A549 treated with AZD2906 at 1 μM for 4 hours (cell line): ENCODE measurements at places on chromosomes 2 and 18. TPM values are rescaled to one million over a fixed set of nuclear protein-coding genes. Genes with fewer than 3 reads are reported as not detected.

Gene NOTO
- total RNA-seq = 0.02 to 0.03 TPM in 2 of 5 replicates, not detected in the others

Gene ABCG5
- total RNA-seq = not detected in 5 replicates

Gene SLC9A4
- not detected in 5 replicates for total RNA-seq

Gene MAP3K20
- 22.6 to 33.3 TPM (median 27.5 TPM) in 5 replicates for total RNA-seq

Gene FANCL
- 21.9 to 26.4 TPM (median 24.5 TPM) in 5 replicates for total RNA-seq

Gene SNED1
- total RNA-seq = 0.53 to 1.5 TPM (median 1.1 TPM) in 5 replicates

Gene SH2D6
- 0.60 to 0.96 TPM (median 0.80 TPM) in 5 replicates for total RNA-seq

Gene LRP2
- 0.01 to 0.14 TPM (median 0.07 TPM) in 3 of 5 replicates, not detected in the others for total RNA-seq

Gene FN1
- total RNA-seq = 179 to 290 TPM (median 198 TPM) in 5 replicates

Gene TACR1
- 0.02 to 0.13 TPM (median 0.05 TPM) in 5 replicates for total RNA-seq

Gene C2orf15
- 0.50 to 0.70 TPM (median 0.64 TPM) in 5 replicates for total RNA-seq

Gene C18orf54
- total RNA-seq = 2.1 to 3.2 TPM (median 3.0 TPM) in 5 replicates

Gene GPR155
- total RNA-seq = 0.11 to 0.45 TPM (median 0.19 TPM) in 5 replicates

Gene FMNL2
- 28.4 to 36.5 TPM (median 32.9 TPM) in 5 replicates for total RNA-seq

Gene PLCL1
- total RNA-seq = 0.02 TPM in 1 of 5 replicates, not detected in the others

Gene SPP2
- total RNA-seq = not detected in 5 replicates

Gene SULT1C2
- 0.35 to 0.72 TPM (median 0.41 TPM) in 5 replicates for total RNA-seq
